ENCODE measurements at places on chromosomes 3 and 15.

DNA sequence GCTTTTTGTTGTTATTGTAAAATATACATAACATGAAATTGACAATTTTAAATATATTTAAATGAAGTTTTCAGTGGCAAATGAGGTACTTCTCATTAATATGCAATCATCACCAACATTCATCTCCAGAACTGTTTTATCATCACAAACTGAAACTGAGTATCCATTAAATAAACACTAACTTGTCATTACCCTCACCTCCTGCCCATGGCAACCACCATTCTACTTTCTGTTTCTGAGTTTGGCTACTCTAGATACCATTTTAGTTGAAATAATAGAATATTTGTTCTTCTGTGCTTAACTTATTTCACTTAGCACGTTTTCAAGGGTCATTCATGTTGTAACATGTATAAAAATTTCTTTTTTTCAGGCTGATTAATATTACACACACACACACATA, 834.3 kb downstream of the PLOD2 start:
- DNase-seq, result no peak

DNA sequence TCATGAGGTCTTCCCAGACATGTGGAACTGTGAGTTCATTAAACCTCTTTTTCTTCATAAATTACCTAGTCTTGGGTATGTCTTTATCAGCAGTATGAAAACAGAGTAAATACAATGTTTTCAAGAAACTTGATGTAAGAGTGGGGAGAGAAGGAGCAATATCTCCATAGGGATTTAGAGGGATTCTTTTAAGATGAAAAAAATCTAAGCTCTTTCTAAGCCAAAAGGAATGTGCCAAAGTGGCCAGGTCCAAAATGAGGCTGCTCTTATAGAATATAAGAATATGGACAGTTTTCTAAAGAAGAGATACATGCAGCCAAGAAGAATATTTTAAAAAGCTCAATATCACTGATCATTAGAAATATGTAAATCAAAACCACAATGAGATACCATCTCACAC, 23.9 kb upstream of the RYK start:
- DNase-seq, result no peak

DNA sequence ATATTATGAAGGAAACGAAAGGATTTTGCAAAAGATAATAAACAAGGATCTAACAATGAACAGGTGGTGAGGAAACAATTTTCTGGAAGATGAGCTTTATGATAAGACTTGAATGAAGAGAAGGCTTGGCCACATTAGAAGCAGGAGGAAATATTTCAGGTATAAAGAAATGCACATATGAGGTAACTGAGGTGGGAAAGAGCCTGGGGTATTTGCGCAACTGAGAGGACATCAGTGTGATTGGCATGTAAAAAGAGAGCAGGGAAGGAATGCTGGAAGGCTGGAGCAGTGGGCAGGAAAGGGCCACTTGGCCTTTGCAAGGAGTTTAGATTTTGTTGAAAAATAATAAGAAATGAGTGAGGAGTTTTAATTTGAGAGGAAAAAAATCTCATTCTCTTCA, 414.4 kb upstream of the TMCO5A start:
- DNase-seq, result no peak

- no peak for DNase-seq
Measured at GRCh38 chr3:68239542-68239941, 585.1 kb upstream of the SUCLG2 start.

GRCh38 chr15:60235951-60236710, 161.7 kb downstream of the ANXA2 start:
- DNase-seq, result no peak

- DNase-seq, result no peak
Measured at GRCh38 chr15:40175160-40175559, 14.3 kb downstream of the BUB1B start.

GRCh38 chr3:69305011-69305410, 80.9 kb downstream of the FRMD4B start:
- DNase-seq, result no peak

- DNase-seq, result no peak
Measured at GRCh38 chr15:63436872-63437375, 55.3 kb upstream of the CA12 start.

GRCh38 chr3:171393032-171393744, 67.0 kb downstream of the TNIK start:
- DNase-seq, result no peak

- DNase-seq, result no peak
Measured at GRCh38 chr15:74873756-74874424, 725 bp upstream of the SCAMP2 start.

GRCh38 chr3:46922871-46923558, 45.5 kb downstream of the PTH1R start:
- no peak for DNase-seq

DNA sequence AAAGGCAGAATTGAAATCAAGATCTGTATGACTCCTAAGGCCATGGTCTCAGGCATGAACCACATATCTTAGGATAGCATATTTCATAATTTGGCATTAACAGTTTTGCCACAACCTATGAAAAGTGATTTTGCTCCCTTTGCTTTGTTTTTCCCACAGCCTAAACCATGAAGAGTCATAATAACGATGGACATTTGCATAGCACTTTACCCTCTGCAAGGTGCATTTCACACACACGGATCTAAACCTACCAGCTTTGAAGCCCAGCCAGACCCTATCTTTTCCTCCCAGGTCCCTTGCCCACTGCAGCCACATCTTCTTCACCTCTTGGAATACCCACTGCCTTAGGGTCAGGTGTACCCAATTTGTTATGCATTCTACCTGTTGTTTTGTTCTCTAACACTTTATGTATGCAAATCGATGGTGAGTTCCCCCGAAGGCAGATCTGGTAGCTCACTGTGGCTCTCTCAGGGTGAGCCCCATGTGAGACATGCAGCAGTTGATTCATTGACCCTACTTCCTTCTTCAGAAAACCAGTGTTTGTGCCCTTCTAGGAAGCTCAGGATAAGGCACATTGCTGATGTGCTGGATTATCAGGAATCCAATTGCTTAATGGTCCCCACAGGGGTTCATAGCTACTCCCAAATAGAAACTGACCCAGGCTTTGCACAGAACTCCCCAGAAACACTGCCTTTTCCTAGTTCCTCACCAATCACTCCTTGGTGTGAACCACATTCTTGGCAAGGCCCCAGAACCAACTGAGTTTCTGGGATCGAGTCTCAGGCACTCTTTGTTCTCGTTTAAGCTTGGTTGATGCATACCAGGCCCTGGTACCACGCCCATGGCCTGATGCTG, 8.7 kb downstream of the ARHGAP31 start:
- peak; percentile 36 for DNase-seq

- no peak for DNase-seq
Measured at GRCh38 chr3:33717616-33717865, 513 bp downstream of the CLASP2 start.

DNA sequence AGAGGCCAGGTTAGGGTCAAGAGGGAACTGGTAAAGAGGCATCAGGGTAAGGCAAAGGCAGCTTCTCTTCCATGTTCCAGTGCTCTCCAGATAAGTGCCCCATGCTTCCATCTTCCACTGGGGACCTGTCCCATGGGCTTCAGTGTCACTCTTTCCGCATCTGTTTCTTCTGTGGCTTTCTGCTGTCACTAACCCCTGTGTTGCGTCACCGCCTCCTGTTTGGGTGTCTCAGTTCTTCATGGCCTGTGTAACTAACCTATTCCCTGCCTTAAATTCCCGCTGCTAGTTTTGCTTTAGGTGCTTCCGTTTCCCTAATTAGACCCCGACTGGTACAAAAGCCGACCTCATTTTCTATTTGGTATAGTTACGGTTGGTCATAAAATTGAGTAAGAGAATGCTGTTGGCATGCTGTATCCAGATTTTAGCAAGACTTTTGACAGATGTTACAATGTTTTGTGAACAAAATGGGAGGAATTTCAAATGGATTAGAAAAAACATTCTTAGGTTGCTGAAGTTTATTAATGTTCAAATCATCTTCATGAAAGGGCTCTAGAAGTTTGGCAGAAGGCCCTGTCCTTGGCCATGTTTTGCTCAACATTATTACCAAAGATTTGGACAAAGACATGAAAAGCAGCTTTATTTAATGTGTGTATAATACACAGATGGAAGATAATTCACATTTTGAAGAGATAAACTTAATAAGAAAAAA, 245.3 kb downstream of the BBX start:
- DNase-seq, result no peak

DNA sequence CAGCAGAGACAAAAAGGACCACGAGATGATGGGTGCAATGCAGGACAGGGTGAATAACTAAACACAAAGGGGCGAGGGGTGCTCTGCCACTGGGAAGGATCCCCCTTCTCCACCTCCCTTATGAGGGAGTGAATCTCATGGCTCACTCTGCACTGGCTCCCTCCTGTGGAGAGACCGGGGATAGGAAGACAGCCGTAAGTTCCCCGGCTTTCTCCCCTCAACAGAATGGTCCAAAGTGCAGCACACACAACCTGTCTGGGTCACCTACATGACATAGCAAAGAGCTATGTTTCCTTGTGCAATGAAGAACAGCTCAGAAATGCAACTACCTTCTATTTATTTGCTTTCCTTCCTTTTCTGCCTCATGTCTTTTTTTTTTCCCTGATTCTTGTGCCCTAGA, 7.8 kb upstream of the ACSBG1 start:
- DNase-seq, result no peak

- peak; percentile 75 for DNase-seq
Measured at GRCh38 chr15:90648137-90649070, 68.7 kb upstream of the BLM start.

DNA sequence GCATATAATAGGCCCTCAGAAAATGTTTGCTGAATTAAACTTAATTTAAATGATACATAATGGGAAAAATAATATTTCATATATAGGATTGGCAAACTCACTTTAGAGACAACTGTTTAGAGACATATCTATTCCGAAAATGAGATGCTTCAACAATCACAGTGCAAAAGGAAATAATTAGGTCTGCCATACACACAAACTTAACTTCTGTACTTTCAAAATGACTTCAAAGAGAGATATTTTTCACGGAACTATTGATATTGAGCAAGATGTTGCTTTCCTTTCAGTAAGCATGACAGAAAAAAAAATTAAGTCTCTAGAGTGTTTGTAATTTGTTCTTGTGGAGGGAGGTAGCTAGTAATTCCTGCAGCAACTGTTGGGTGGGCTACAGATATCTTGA, 769.5 kb downstream of the TUSC7 start:
- peak; percentile 4 for DNase-seq

DNA sequence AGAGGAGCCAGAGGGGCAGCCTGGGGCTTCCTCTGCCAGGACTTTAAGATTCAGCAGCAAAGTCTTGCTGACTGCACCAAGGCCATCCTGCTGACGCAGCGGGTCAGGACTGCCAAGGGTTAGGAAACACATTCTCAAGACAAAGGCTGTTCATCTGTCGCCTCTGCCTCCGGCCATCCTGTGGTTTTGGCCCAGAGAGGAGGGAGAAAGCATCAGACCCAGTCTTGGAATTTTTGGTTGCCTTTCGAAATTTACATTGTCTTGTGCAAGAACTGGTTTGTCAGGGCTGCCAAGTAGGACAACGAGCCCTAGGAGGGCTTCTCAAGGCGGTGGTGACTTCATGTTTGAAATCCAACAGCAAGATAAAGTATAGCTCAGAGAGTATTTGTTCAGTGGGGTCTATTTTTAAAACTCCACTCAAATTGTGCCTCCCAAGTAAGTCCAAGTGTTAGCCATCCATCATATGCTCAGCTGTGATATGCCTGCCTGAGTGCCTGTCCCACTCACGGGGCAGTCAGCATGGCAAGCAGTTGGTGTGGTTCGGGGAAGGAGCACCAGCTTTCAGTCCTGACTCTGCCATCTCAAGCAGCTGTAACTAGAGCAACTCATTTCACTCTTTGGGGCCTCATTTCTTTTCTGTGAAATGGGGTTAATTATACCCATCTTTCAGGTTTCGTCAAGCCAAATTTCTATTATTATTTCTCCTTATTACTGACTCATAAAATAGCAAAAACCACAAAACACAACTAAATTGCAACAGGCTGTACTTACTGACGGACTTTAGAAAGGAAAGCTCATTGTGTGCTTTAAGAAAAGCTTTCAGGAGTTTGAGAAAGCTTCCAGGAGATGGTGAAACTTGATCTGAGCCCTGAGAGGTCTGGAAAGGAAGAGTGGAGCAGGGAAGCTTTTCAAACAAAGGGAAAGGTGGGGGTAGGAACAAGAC, 42.4 kb upstream of the RHO start:
- DNase-seq, result no peak

GRCh38 chr15:45550436-45550835, 27.9 kb upstream of the SLC30A4 start:
- no peak for DNase-seq

DNA sequence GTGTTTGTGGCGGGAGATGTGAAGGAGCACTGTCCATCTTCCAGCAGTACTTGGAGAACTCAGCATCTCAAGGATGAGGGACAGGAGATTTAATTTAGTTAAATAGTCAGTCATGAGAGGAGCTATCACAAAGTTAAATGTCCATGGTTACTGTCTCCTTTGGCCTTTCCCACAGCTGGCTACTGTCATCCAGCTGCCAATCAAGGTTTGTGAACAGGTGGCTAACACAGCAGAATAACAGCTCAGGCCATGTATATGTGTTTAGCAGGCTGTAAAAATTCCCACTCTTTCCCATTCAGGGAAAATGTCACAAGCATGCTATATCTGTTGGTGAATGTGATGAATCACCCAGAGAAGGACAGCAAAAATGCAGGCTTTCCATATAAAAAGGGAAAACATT, 120.5 kb downstream of the TMEM108 start:
- DNase-seq, result no peak

DNA sequence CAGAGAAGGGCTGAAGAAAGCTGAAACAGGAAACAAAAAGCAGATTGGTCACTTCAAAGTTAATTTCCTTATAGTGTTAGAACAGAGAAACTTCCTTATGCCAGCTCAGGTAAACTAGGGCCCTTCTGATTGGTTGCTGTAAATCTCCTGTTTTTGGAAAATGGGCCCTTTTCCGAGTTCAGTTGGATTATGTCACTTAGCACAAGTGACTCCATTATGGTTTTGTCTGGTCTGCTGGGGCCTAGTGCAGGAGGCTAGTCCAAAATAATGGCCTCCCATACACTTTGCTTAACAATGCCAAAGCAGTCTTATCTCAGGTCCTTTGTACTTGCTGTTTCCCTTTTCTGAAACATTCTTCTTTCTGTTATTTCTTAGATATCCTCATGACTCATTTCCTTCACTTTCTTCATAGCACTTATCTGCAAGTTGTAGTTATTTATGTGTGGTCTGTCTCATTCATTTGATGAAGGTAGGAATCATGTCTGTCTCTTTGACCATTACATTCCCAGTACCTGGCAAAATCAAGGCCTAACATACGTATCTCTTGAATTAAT, 7.7 kb upstream of the DCP1A start:
- DNase-seq, result no peak

GRCh38 chr3:4712109-4712508, 219.0 kb downstream of the ITPR1 start:
- no peak for DNase-seq

- no peak for DNase-seq
Measured at GRCh38 chr15:86634992-86635638, 555.4 kb downstream of the AGBL1 start.

- DNase-seq, result no peak
Measured at GRCh38 chr3:194836661-194837060, 151.0 kb downstream of the FAM43A start.

Measured in GM10248 (cell line).